ENCODE measurements at places on chromosomes 7 and 10.

DNA sequence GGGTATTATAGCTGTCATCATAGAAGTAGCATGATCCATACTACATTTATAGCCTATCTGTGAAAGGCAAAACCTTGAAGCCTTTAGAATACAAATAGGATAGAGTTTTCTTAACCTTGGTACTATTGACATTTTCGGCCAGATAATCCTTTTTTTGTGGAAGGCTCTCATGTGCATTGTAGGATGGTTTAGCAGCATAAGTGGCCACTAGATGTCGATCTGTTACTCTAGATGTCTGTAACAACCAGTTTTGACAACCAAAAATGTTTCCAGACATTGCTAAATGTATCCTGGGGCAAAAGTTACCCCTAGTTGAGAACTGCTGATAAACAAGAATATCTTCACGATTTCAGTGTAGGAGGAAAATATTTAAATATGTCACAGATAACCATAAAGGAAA, 319.4 kb upstream of the GALNT17 start:
- no peak for DNase-seq

DNA sequence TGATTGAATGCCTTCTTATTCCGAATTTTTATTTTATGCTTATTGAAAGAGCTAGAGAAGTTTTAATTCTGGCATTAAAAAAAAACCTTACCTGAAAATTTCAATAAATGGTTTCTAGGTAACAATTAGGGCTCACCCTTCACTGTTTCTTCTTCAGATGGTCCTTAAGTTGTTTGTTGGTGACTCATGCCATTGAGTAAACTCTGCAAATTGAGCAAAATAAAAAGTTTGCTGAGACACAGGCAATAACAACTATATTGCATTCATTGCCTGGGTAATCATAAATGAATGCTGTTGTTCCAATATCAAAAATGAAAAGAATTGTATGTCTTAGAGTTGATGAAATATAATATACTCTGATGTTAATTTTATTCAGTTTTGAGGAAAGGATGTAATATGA, 300.3 kb downstream of the CDK14 start:
- DNase-seq: no peak

GRCh38 chr10:47184724-47185330, 115.2 kb upstream of the GDF10 start:
- DNase-seq: no peak

- DNase-seq: no peak
These were observed 5.4 kb upstream of the COBL start for GRCh38 chr7:51321961-51322515.

DNA sequence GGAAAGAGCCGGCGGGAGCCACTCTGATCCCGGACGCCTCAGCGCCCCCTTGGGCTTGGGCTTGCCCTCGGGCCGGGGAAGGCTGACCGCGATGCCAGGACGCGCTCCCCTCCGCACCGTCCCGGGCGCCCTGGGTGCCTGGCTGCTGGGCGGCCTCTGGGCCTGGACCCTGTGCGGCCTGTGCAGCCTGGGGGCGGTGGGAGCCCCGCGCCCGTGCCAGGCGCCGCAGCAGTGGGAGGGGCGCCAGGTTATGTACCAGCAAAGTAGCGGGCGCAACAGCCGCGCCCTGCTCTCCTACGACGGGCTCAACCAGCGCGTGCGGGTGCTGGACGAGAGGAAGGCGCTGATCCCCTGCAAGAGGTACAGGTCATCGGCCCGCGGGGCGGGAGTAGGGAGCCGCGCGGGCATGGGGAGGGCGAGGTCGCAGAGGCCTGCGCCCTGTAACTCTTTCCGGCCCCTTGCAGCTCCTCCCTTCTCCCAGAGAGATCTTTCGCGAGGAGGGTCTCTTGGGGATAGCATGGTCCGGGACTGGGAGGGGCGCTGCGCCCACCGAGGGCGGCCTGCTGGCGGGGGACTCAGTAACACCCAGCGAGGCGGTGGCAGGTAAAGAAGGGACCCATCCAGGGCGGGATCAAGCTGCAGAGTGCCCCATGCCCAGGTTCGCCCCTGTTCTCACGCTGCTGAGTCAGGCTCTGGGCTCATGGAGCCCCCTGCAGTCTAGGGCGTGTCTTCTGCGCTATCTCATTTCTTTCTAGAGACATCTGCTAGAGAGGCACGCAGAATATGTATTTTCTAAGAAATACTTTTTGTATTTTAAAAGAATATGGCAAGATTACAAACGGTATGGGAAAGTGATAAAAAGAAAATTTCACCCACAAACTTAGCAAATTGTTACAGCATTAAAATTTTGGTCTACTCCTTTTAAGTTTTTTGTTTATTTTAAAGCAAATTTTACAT, 687 bp downstream of the EPDR1 start:
- DNase-seq: peak; percentile 77

Data from K562 (cell line).